ENCODE measurements at places on chromosomes 1 and 21.

GRCh38 chr1:173355281-173356031 lies 121.7 kb upstream of the PRDX6 start:
- no peak for DNase-seq

DNA sequence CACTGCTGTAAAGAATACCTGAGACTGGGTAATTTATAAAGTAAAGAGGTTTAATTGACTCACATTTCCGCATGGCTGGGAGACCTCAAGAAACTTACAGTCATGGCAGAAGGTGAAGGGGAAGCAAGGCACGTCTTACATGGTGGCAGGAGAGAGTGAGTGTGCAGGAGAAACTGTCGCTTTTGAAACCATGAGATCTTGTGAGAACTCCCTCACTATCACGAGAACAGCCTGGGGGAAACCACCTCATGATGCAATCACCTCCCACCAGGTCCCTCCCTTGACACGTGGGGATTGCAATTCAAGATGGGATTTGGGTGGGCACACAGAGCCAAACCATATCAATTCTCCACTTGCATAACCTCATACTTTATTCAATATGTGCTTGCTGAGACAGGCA lies 76.6 kb downstream of the GIPC2 start:
- no peak for DNase-seq

GRCh38 chr1:30664103-30664755 lies 59.2 kb downstream of the MATN1 start:
- DNase-seq: peak; percentile 32

DNA sequence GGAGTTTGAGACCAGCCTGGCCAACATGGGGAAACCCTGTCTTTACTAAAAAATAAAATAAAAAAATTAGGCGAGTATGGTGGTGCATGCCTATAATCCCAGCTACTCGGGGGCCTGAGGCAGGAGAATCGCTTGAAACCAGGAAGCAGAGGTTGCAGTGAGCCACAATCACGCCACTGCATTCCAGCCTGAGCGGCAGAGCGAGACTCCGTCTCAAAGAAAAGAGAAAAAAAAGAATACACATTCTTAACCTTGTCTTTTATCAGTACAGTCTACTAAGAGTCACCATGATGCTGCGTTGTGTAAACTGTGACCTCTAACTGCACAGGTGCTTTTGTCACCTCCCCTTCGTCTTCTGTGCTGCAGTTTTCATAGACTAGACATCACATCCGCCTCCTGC lies 37.2 kb downstream of the PCNT start:
- DNase-seq: no peak

GRCh38 chr1:96075704-96076455 lies 645.7 kb upstream of the PTBP2 start:
- no peak for DNase-seq

GRCh38 chr1:91712981-91713841 lies 172.7 kb downstream of the TGFBR3 start:
- no peak for DNase-seq

- DNase-seq: no peak
These were observed 72.4 kb upstream of the KCND3 start for GRCh38 chr1:112061901-112062320.

GRCh38 chr1:208223136-208223535 lies 21.0 kb downstream of the PLXNA2 start:
- no peak for DNase-seq

DNA sequence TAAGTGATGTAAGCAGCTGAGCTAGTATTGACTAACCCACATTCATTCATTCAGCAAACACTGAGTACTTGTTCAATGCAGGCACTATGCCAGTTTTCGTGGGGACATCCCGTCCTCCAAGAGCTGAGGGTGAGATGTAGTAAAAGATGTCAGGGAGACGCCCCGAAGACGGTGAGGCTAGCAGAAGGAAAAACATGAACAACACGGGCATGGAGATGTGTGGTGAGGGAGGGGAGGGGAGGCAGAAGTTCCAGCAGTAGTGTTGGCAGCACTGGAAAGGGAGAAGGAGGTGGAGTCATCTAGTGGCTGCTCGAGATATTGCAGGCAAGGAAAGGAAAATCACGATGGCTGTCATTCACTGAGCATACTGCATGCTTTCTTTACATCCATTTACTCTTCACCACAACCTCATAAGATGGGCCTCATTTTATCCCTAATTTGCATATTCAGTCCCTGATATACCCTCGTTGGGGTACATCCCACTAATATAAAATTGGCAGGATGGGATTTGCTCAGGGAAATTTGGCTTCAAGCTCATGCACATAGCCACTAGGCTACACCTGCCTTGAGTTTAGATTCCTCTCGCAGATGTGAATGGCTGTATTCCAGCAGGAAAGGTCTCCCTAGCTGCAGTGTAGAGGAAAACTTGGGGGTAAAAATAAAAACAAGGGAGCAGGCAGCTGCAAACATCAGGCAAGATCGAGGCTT lies 14.5 kb downstream of the PDZK1IP1 start:
- peak; percentile 19 for DNase-seq

GRCh38 chr1:20729990-20730689 lies 2.4 kb downstream of the SH2D5 start:
- no peak for DNase-seq

DNA sequence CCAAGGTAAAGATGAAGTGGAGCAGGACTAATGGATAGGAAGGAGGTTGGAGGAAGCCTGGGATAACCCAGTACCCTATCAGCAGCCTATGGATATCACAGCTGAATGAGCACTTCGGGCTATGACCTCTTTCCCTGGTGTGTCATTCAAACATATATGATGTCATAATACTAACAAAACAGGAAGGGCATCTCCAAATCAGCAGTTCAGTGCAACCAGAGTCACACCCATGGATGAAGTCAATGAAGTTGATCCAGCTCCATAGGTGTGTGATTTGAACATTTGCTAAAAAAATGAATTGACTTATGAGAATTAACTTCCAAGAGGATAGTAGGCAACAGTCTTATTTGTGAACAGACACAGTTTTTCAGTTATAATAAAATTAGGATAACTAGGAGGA lies 1.7 kb upstream of the C1orf116 start:
- no peak for DNase-seq

DNA sequence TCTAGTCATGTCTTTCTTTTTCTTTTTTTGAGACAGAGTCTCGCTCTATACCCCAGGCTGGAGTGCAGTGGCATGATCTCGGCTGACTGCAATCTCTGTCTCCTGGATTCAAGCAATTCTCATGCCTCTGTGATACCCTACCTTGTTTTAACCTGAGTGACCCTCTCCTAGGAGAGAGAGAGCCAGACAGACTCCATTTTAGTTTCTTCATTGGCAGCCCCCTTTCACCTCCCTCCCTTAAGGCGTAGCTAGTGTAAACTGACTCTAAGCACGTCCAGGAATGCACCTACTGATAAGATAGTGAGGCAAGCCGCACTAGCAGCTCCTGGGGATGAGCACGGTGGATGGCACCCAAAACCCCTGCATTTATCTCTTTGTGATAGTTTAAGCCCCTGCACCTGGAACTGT lies 5.2 kb upstream of the PKNOX1 start:
- no peak for DNase-seq

- no peak for DNase-seq
These were observed 15.1 kb downstream of the AIDA start for GRCh38 chr1:222697203-222697602.

GRCh38 chr1:8378178-8378577 lies 60.3 kb downstream of the SLC45A1 start:
- DNase-seq: no peak

DNA sequence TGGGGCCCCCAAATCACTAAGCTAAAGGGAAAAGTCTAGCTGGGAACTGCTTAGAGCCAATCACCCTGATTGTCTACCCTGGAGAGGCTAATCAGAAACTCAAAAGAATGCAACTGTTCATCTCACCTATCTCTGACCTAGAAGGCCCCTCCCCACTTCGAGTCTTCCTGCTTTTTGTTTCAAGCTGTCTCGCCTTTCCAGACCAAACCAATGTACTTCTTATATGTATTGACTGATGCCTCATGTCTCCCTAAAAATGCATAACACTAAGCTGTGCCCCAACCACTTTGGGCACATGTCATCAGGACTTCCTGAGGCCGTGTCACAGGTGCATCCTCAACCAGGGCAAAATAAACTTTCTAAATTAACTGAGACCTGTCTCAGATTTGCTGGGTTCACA lies 209.5 kb downstream of the APP start:
- no peak for DNase-seq

- no peak for DNase-seq
These were observed 28.2 kb downstream of the RUNX1 start for GRCh38 chr21:35020902-35021301.

DNA sequence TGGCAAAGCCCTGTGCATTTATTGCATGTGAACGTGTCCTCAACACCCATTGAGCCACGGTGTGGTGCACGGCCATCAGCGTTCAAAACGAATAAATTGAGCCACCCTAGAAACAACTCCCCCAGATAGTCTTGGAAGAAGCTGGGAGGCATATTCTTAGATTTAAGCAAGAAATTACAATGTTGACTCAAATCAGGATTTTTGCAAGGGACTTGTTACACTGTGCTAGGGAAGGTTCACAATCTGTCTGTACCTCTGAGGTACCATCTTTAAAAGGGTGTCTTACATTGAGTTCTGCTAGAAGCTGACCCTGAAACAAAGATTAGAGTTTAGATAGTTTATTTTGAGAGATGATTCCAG lies 16.2 kb downstream of the CD247 start:
- DNase-seq: no peak

DNA sequence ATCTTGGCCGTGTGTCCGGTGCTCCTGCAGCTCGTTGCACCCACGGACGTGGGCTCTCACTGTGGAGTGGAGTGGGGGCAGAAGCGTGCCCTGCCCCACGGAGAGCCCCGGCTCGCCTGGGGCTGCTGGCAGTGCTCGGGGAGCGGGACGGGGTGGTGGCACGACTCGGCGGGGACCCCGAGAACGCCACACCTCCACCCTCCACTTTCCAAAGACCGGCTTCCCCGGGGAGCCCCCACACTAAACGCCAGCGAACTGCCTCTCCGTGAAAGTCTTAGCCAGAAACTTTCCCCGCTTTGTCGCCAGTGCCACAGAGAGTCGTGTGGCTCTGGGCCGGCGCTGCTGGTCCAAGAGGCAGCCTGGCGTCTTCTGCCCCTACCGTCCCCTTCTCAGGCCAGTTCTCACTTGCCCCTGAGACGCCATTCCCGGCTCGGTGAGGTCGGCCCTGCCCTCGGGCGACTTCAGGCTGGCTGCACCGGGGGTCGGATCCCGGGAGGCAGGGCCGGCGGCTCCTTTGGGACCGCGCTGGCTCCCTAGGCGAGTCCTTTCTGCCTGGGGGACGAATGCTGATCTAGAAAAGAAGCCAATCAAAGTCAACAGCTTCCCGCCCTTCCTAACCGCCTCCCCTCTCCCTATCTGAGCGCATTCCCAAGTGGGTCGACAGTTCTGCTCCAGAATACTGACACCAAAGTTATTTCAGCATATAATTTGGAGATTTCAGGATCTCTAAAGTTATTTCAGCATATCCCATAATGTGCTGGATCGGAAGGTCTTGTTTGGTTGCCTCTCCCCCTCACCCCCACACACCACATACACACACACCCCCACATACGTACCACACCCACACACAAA lies 2.6 kb upstream of the SAMD13 start:
- DNase-seq: no peak

- no peak for DNase-seq
These were observed 24.3 kb downstream of the STPG1 start for GRCh38 chr1:24389231-24389678.

DNA sequence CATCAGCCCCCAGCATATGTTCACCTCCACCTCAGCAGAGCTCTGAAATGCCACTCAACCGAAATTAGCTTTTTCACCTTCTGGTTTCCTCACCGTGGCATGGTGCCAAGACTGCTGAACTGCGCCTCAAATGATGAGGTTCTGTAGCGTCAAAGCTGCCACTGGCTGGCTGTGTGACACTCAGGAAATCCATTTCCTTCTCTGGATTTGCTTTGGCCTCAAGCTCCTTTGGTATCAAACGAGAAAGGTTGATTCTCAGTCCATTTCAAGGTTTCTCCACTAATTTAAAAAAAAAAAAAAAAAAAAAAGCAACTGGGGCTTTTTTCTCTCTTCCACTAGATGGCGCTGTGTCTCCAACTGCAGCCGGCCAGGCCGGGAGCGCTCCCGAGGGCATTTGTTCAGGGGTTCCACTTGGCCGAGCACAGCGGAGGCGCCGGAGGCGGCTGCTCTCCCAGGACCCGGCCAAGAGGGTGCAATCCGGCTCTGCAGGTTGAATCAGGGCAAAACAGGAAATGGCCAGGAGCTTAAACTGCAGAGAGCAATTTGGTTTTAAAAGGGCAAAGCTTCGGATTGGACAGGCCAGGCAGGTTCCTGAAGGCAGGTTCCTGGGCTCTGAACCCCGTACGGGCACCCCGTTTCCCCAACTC lies 26.5 kb upstream of the PLA2G2C start:
- peak; percentile 45 for DNase-seq

DNA sequence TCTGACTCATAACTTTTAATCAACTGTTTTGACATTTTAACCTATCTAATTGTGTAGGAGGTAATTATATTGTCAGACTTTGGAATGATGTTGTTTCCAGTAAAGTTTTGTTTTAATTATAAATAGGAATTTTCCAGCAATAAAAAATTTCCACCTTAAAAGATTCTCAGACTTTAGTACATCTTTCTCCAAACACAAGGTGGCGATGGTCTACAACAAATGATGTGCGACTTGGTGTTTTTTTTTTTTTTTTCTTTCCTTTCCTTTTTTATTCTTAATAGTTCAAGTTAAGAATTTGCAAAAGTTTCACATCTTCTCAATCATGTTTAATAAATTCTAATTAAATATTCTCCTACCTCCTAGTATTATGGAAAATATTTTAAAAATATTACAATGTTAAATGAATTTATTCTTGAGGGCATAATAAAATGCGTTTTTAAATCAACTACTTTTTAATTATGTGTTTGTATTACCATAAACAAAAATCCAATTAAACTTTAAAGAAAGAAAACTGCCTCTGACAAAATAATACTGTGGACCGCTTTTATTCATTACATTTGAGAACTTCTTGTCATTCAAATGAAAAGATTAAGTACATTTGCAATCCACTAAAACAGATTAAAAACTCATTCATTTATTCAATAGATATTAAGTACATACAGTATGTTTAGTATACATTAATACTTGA lies 4.4 kb upstream of the ADAMTS1 start:
- DNase-seq: no peak

DNA sequence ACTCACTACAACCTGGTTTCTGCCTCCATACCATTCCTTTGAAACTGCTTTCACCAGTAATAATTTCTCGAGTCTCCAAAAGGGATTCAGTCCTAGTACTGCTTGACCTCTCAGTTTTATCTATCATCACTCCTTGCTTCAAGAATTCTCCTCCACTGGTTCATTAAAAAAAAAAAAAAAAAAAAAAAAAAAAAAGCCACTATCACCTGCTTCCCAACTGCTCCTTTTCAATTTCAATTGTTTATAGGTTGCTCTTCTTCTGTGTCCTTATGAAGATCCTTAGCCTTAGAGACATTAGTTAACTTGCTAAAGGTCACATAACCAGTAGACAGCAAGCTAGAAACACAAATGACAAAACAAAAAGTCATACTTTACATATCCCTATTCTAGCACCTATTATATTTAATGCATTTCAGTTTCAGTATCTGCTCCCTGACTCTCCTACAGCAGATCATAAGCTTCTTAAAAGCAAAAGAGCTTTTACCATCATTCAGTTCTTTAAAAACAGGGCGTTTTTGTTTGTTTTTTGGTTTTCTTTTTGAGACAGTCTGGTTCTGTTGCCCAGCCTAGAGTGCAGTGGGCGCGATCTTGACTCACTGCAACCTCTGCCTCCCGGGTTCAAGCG lies 7.1 kb downstream of the NRDC start:
- DNase-seq: no peak

Measured in anterior cingulate cortex (tissue), 58 donors.